Activated B cell treated with CpG ODN at 0.5 μM for 24 hours (primary cell): ENCODE measurements at places on chromosomes 4 and X. TPM values are rescaled to one million over a fixed set of nuclear protein-coding genes. Genes with fewer than 3 reads are reported as not detected.

- H3K36me3 ChIP-seq: no peaks in the 10 kb centered on the region
- H3K27ac ChIP-seq: peak overlapping the region; percentile 72
- no peak for DNase-seq
Measured at GRCh38 chrX:119529345-119530276, 35.6 kb downstream of the STEEP1 start.

GRCh38 chrX:69387567-69388487 lies 116.3 kb upstream of the NALF2 start:
- H3K27ac ChIP-seq: no peak overlapping the region
- peaks cover 3% of the 10 kb centered on the region for H3K27me3 ChIP-seq
- no peaks in the 10 kb centered on the region for H3K36me3 ChIP-seq

DNA sequence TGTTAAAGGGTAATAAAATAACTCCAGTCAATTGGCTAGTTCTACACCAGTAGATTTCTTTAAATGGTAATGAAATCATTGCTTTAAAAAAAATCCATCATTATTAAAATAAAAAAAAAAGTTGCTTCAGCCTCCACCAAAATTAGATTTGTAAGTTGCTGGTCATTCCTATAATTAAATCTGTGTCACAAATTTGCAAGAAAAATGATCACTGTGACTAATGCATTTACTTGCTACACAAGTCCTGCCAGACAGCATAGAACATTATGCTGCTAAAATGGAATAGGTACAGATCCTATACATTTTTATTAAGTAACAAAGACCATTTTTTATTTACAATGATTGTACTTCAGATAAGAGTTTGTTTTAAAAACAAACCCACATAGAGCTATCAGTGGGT lies 85.8 kb downstream of the SLC10A7 start:
- no peak overlapping the region for H3K27ac ChIP-seq
- H3K4me1 ChIP-seq: no peaks in the 10 kb centered on the region
- no peak overlapping the region for H3K4me3 ChIP-seq
- H3K27me3 ChIP-seq: no peaks in the 10 kb centered on the region

- DNase-seq: no peak
- H3K27me3 ChIP-seq: no peaks in the 10 kb centered on the region
- peak overlapping the region; percentile 5 for H3K4me3 ChIP-seq
- peaks cover 20% of the 10 kb centered on the region for H3K36me3 ChIP-seq
- H3K4me1 ChIP-seq: peaks cover 49% of the 10 kb centered on the region
Measured at GRCh38 chr4:152485726-152486276, 50.1 kb downstream of the FBXW7 start.

DNA sequence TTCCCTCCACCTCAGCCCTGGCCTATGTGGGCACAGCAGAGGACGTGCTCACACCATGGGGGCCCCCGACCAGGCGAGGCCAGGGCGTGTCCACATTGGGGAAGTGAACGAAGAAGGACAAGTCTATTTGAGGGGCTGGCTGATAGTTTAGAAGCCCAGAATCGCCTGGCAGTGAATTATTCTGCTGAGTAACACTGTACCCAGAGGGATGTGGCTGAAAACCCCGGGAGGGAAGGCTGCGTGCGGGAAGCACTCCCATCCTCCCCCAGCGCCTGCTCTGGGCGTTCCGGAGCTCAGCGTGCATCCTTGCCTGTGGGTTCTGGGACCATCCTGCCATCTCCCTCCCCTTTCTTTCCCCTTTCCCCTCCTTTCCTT lies 66.6 kb downstream of the TRMT44 start:
- no peak overlapping the region for H3K4me3 ChIP-seq
- H3K36me3 ChIP-seq: no peaks in the 10 kb centered on the region
- H3K27me3 ChIP-seq: no peaks in the 10 kb centered on the region
- H3K4me1 ChIP-seq: no peaks in the 10 kb centered on the region
- no peak for DNase-seq

GRCh38 chr4:26267087-26267486 lies 53.7 kb upstream of the RBPJ start:
- H3K4me1 ChIP-seq: no peaks in the 10 kb centered on the region
- H3K27me3 ChIP-seq: no peaks in the 10 kb centered on the region
- H3K27ac ChIP-seq: no peak overlapping the region
- no peaks in the 10 kb centered on the region for H3K36me3 ChIP-seq

DNA sequence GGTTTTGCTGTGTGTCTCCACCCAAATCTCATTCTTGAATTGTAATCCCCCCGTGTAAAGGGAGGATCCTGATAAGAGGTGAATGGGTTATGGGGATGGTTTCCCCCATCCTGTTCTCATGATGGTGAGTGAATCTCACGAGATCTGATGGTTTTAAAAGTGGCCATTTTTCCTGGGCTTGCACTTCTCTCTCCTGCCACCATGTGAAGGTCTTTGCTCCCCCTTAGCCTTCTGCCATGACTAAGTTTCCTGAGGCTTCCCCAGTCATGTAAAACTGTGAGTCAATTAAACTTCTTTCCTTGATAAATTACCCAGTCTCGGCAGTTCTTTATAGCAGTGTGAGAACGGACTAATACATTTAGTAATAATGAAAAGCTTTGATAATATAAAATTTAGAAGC lies 46.9 kb downstream of the ANTXR2 start:
- H3K4me1 ChIP-seq: no peaks in the 10 kb centered on the region
- no peak overlapping the region for H3K4me3 ChIP-seq
- H3K27ac ChIP-seq: no peak overlapping the region
- peaks cover 36% of the 10 kb centered on the region for H3K36me3 ChIP-seq

DNA sequence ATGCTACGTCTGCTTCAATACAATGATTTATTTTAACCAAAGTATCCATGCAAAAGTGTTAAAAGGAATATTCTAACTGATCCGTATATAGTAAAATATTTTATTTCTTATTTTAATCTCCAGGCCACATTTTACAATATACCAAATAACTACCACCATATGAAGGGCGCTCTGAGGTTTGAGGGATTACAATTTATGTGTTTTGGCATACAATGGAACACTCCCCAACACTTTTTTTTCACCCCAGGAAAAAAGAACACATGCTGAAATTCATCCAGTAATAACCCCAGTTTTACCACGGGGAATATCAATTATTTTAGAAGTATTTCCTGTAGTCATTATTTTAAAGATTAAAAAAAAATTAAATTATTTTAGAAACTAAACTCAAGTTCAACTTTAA lies 65.4 kb downstream of the APBB2 start:
- no peaks in the 10 kb centered on the region for H3K4me1 ChIP-seq
- H3K4me3 ChIP-seq: no peak overlapping the region
- DNase-seq: no peak

DNA sequence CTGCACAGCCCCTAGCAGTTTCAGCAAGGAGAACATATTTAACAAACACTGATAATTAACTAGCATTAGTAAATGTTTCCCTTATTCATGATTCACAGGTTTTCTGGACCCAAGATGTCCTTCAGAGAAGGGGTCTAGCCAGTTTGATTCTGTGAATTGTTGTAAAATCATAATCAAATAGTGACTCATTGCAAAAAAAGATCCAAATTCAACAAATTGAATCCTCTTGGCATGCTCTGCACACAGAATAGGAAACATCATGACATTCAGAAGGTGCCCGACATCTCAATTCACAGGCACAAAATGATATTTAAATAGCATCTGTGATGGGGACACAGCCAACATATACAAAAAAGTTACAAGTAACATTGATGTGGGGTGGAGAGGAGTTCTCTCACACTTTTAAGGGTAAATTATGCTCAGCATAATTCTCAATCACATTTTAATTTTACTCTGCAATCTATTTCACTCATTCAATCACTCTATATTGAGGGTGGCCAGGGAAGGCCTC lies 100.0 kb downstream of the SH3KBP1 start:
- H3K27me3 ChIP-seq: no peaks in the 10 kb centered on the region
- peaks cover 56% of the 10 kb centered on the region for H3K4me1 ChIP-seq
- peaks cover 3% of the 10 kb centered on the region for H3K36me3 ChIP-seq
- no peak for DNase-seq

DNA sequence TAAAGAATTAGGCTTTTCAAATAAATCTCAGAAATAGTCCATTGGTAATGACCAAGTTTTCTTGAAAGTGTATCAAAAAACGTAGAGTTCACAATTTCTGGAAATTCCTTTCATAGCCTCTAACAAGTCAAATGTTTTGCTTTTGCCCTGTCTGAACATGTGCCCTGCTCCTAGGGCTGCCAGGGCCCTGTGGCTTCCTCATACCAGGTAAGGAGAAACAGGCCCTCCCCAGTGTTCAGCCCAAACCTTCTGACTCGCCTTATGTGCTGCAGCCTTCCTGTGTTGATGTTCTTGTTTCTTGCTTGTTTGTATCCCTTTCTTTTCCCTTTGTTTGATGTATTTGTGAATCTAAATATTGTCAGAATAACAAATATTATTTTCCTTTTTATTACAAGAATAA lies 146.1 kb upstream of the PACRGL start:
- no peaks in the 10 kb centered on the region for H3K36me3 ChIP-seq
- H3K4me1 ChIP-seq: no peaks in the 10 kb centered on the region
- H3K27me3 ChIP-seq: no peaks in the 10 kb centered on the region
- H3K4me3 ChIP-seq: no peak overlapping the region

GRCh38 chrX:149504226-149504914 lies 736 bp downstream of the IDS start:
- peaks cover 30% of the 10 kb centered on the region for H3K36me3 ChIP-seq
- peaks cover 14% of the 10 kb centered on the region for H3K4me1 ChIP-seq
- peak overlapping the region; percentile 89 for H3K4me3 ChIP-seq
- DNase-seq: peak; percentile 40

DNA sequence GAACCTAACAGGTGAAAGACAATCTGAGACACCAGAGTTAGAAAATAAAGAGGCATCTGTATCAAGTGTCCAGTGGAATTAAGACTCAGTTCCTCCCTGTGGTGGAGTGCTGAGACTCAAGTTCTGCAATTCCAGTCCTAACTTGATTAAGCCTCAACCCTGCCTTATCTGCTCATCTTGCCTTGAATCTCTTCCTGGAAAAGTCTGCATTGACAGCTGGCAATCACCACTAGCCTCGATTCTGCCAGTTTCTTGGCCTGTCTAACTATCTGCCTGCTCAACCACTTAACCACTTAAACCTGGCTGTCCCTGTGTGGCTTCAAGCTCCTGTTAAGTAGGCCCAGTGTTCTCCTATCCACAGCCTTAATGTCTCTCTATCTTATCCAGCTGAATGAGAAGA lies 22.4 kb upstream of the NEIL3 start:
- no peaks in the 10 kb centered on the region for H3K36me3 ChIP-seq
- no peak overlapping the region for H3K4me3 ChIP-seq
- H3K27ac ChIP-seq: no peak overlapping the region

DNA sequence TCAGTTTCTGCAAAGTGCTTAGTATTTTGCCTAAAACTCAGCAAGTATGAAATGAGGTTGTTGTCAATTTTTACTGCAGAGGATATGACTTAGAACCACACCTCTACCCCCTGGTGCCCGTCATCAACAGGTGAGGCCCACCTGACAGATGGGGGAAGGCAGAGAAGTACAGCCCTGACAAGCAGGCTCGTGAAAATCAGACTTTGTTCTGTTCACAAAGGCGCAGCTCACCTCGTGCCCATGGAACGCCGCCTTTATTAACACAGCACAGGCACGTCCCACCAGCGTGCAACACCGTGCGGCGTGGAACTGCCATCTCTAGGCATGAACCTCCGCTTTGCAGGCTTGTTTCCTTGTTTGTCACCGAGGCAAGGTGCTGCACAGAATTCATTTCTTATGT lies 13.3 kb downstream of the CYP4V2 start:
- H3K4me3 ChIP-seq: peak overlapping the region; percentile 69
- peak overlapping the region; percentile 66 for H3K27ac ChIP-seq
- H3K4me1 ChIP-seq: peaks cover 23% of the 10 kb centered on the region
- peaks cover 10% of the 10 kb centered on the region for H3K36me3 ChIP-seq

- no peaks in the 10 kb centered on the region for H3K4me1 ChIP-seq
- no peak overlapping the region for H3K4me3 ChIP-seq
- no peak for DNase-seq
- no peaks in the 10 kb centered on the region for H3K27me3 ChIP-seq
Measured at GRCh38 chr4:58522765-58523382, 1412.7 kb upstream of the IGFBP7 start.

- no peaks in the 10 kb centered on the region for H3K36me3 ChIP-seq
- no peak for DNase-seq
- H3K27me3 ChIP-seq: no peaks in the 10 kb centered on the region
- no peak overlapping the region for H3K4me3 ChIP-seq
Measured at GRCh38 chr4:128658214-128658631, 151.3 kb upstream of the JADE1 start.

GRCh38 chr4:163621821-163622220 lies 127.3 kb downstream of the TMA16 start:
- no peak overlapping the region for H3K27ac ChIP-seq
- H3K4me3 ChIP-seq: no peak overlapping the region
- H3K36me3 ChIP-seq: no peaks in the 10 kb centered on the region
- H3K4me1 ChIP-seq: peaks cover 8% of the 10 kb centered on the region
- no peaks in the 10 kb centered on the region for H3K27me3 ChIP-seq

GRCh38 chrX:112784692-112785091 lies 55.9 kb downstream of the AMOT start:
- peaks cover 15% of the 10 kb centered on the region for H3K36me3 ChIP-seq
- H3K27me3 ChIP-seq: no peaks in the 10 kb centered on the region
- DNase-seq: no peak
- H3K4me3 ChIP-seq: no peak overlapping the region
- H3K4me1 ChIP-seq: peaks cover 9% of the 10 kb centered on the region
- no peak overlapping the region for H3K27ac ChIP-seq

GRCh38 chrX:8728932-8729535 lies 2.9 kb downstream of the ANOS1 start:
- no peak overlapping the region for H3K4me3 ChIP-seq
- no peaks in the 10 kb centered on the region for H3K4me1 ChIP-seq
- H3K27me3 ChIP-seq: peaks cover 10% of the 10 kb centered on the region
- no peak overlapping the region for H3K27ac ChIP-seq

DNA sequence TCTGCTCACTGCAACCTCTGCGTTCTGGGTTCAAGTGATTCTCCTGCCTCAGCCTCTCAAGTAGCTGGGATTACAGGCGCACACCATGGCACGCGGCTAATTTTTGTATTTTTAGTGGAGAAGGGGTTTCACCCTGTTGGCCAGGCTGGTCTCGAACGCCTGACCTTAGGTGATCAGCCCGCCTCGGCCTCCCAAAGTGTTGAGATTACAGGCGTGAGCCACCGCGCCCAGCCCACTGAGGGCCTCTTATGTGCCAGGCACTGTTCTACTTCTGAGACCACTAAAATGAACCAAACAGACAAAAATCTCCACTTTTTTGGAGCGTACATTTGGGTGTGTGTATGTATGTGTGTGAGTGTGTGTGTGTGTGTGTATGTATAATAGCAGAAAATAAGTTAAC lies 117.2 kb upstream of the H2AZ1 start:
- H3K36me3 ChIP-seq: no peaks in the 10 kb centered on the region
- H3K27ac ChIP-seq: no peak overlapping the region
- H3K27me3 ChIP-seq: peaks cover 11% of the 10 kb centered on the region
- DNase-seq: no peak

PDGFC gene
- not detected in 2 replicates for total RNA-seq

KLF8 gene
- 15.2 and 17.8 TPM in 2 replicates for total RNA-seq

LANCL3 gene
- 0.09 and 0.12 TPM in 2 replicates for total RNA-seq

ZNF718 gene
- total RNA-seq: 9.3 and 10.9 TPM in 2 replicates

USP17L22 gene
- not detected in 2 replicates for total RNA-seq

GSX2 gene
- total RNA-seq: not detected in 2 replicates

STEEP1 gene
- 27.5 and 32.0 TPM in 2 replicates for total RNA-seq

OTOP1 gene
- not detected in 2 replicates for total RNA-seq

GRIA3 gene
- not detected in 2 replicates for total RNA-seq

FRG2 gene
- total RNA-seq: not detected in 2 replicates

GJB1 gene
- total RNA-seq: not detected in 2 replicates

P2RY4 gene
- total RNA-seq: 0.44 TPM in 1 of 2 replicates, not detected in the other

MAGEE1 gene
- total RNA-seq: 3.1 and 3.3 TPM in 2 replicates

KCTD8 gene
- total RNA-seq: not detected in 2 replicates

HEPH gene
- total RNA-seq: not detected in 2 replicates

SCML1 gene
- total RNA-seq: 6.4 and 6.5 TPM in 2 replicates

NLRP2B gene
- total RNA-seq: not detected in 2 replicates
